CD4-positive, CD25-positive, alpha-beta regulatory T cell (primary cell): ENCODE measurements at places on chromosomes 7 and 10.

GRCh38 chr10:131485732-131486131 lies 174.2 kb upstream of the TCERG1L start:
- no peak for DNase-seq

DNA sequence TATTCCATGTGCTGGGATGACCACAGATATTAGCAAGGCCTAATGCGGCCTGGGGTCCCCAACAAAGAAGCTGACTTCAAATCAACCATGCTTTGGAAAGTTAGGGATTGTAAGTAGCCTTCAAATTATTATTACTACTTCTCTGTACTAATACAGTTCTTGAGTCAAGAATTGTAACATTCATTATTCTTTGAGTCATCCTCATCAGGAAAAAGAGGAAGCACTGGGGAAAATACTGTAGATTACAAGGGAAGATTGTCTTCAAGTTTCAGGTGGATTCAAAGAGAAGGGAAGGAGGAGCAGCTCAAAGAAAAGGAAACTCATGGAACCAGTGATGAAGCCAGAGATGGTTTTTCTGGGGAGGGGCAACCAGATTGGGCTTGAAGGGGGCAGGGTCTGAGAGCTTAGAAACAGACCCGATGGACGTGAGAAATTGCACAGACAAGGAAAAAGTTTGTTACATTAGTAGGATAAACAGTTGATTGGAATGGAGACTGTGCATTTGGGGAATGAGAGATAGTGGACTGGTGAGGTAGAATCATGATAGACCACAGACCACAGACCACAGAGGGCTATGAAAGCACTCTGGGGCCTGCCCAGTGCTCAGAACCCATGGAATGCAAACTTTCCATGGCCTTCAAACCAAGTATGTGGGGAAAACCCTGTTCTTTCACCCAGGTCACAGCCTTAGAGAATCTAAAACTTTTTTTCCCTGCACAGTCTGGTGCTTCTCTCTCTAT lies 209.9 kb downstream of the ZNF365 start:
- DNase-seq, result no peak

GRCh38 chr7:8200316-8200715 lies 61.7 kb downstream of the ICA1 start:
- no peak for DNase-seq

DNA sequence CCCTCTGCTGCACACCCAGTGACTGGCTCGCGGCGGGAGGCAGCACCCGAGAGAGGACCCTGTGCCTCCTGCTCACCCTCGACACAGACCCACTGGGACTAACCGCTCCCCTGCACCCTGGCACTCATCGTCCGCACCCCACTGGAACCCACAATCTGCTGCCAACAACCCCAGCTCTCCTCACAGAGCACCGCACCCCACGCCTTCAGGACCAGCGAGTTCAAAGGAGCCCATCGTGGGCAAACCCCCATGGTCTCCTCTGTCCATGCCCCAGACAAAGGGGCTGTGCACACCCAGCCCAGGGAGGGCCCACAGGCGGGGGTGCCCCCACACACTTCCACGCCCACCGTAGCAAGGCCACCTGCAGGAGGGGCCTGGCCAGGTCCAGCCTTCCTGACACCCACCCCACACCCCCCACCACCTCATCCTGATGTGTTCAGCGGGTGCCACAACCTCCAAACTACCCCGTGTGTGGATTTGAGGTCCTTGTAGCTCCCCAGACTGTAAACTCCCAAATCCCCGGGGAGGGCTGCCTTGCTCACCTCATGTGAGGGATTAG lies 14.0 kb downstream of the RASGEF1A start:
- DNase-seq, result no peak

- DNase-seq, result no peak
Observed at GRCh38 chr10:12667052-12667451, 317.7 kb downstream of the CAMK1D start.

DNA sequence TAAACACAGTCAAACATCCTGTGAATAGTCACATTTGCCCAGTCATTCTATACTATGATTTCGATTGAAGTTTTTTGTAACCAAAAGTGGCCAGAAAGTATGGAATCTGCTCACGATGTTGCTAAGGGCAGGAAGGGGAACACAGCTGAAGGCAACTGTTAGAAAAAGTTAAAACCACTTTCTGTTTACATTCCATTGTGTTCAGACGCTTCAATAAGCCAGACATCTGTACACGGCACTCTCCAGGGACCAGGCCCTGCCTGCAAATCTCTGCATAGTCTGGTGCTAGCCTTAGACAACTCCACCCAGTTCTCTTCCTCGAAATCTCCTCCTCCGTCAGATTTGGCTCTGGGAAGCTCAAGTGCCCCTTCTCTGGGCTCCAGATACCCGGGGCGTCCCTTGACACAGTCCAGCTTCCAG lies 17.1 kb upstream of the TMEM120A start:
- no peak for DNase-seq

DNA sequence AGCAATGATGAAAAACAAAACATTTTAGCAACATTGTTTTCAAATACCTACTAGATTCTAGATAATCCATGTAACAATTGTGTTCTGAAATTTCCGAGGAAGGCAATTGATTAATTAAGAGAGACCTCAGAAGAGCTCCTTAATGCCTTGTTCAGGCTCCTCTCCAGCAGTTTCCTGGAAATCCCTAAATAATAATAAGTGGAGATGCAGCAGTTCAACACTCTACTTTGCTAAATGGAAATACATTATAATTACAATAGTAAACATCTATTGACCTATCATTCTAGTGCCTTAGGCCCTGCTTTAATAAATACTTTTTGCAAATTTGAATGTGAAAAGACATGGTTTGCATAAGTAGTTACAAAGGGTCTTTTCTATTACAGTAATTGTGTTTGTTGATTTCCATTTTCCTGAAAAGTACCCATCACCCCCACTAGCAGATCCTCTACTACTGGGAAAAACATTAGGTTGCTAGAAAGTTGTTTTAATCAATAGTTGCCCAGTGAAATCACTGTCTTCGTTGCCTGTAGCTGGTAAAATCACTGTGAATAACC lies 186.6 kb upstream of the STK17A start:
- DNase-seq, result no peak

- DNase-seq, result no peak
Observed at GRCh38 chr7:116258734-116259133, 48.4 kb downstream of the TES start.

GRCh38 chr7:41931263-41931646 lies 228.4 kb upstream of the INHBA start:
- no peak for DNase-seq

DNA sequence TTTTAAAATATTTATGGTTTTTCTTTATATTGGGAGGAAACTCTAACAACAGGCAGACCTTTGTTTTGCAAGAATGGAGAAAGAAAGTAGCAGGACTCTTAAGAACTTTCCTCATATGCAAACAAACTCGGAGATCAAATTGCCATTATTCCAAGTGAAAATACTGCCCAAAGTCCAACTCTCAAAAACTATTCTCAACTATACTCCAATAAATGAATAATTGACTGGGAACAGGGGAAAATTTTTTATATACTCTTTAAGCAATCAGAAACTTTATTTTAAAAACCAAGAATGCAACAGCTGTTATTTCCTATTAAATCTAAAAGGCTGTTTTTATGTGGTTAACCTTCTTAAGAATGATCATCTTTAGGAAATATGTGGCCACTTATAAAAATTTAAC lies 101.9 kb downstream of the COL28A1 start:
- no peak for DNase-seq
